ENCODE measurements at places on chromosomes 2 and 18. TPM values are rescaled to one million over a fixed set of nuclear protein-coding genes. Genes with fewer than 3 reads are reported as not detected.
A peak's percentile ranks its signal among the peaks of the same experiment; 100 is the strongest.

GRCh38 chr2:163658556-163658955, 77.3 kb downstream of the FIGN start:
- DNase-seq = no peak

DNA sequence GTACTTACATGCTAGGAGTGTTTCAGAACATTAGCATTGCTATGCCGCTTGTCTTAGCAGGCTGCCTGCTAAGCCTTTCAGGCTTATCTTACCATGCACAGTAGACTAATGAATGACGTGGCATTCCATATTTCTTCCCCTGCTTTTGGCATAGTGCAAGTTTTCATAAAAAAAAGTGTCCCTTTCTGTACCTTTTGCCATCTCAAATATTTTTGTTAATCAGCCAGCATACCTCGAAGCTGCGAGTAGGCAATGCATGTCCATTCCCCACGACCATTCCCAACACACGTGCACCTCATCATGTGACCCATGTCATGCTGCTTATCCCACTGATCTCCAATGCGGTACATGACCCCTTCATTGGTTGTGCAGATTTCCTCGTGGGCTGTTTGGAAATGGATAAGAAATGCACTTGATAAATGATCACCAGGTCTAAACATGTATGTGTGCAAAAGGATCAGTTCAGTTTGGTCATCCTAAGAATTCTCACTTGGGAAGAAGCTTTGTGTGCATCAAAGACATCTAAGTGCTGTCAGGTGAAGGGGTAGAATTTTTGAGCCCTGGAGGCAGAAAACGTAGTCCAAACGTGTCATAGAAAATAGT, 13.9 kb downstream of the FN1 start:
- DNase-seq = no peak

DNA sequence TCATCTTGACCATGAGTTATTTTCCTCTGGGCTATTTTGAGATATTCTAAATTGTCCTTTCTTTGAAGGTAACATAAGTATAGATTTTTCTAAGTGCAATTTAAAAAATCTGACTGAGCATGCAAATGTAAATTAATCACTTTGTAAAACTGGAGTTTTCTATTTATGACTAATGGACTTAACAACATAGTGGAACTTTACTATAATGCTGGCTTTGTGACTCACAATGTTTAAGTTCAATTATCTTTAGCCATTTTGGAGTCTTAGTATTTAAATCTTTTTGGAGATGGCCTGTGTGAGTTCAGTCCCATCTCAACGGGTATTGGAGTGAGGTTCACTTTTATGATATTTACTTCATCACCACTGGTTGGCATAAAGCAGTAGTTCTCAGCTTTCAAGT, 35.2 kb upstream of the NOSTRIN start:
- no peak for DNase-seq

DNA sequence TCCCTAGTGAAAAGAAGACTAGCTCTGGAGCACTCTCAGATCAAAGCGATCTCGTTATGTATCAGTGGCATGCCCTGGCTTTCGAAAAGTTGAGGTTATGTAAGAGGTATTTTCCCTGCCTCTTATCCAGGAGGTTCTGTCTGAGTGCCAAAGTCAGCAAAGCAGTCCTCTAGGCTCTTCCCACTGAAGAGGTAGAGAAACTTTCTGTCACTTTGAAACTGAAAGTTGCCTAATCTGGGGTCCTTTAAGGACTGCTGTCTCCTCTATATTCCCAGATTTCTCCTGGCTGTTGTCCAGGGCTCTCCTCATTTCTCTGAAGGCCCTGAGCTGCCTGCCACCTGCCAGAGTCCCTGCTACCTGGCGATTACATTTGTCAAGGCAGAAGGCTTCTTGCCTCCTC, 96.3 kb downstream of the B3GNT2 start:
- DNase-seq = no peak

- no peak for DNase-seq
Observed at GRCh38 chr2:88170472-88170892, 336 bp downstream of the THNSL2 start.

- no peak for DNase-seq
Observed at GRCh38 chr18:45551142-45551815, 64.0 kb upstream of the SLC14A2 start.

DNA sequence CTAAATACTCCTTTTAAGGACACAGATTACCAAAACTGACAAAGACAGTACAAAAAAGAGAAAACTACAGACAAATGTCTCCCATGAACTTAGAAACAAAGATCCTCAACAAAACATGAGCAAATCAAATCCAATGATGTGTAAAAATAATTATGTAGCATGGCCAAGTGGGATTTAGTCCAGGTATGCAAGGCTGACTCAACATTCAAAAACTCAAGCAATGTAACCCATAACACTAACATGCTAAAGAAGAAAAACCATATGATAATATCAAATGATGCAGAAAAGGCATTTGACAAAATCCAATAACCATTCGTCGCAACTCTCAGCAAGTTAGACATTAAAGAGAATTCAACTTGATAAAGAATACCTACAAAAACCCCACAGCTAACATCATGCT, 239.0 kb upstream of the KLHL29 start:
- no peak for DNase-seq

DNA sequence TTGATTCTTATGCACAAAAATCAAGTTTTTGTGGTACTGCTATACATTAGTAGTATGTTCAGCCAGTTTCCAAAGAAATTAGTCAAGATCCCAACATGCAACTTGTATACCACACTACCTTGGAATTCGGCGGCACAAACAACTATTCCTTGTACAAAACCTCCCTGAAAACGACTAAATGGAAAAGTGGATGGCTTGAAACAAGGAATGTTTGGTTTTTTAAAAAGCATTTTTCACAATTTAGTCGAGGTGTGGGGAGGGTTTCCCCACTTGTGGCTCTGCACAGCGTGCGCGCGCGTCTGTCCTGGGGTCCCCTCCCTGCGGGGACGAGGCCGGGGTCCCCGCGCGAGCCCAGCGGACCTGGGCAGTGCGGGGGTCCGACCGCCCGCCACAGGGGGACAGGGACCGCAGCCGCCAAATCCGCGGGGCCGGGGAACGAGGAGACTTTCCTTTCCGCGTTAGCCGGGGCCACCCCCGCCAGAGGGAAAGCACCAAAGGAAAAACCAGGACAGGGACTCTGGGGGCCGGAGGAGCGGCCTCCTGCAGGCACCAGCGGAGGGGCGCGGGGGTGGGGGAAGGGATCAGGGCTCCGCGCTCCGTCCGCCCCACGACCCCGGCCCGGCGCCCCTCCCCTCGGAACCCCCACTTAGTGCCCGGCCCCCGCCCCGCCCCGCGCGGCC, 534 bp upstream of the SOCS6 start:
- peak; percentile 24 for DNase-seq

DNA sequence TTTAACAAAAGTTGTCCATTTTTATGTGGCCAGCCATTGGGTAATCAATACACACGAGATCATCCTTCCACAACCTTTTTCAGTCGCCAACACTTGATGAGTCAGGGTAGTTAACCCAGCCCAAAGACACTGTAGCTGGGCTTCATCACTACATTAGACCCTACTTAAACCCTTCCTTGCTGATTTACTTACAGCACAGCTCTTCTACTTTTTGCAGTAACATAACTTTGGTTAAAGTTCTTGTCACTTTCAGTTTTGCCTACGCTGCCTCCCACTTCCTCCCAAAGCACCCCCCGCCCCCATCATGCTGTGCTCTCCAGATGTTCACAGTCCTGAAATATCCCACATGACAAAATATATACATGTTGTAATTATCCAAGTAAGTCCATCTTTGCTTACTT, 103.6 kb downstream of the CDK15 start:
- peak; percentile 14 for DNase-seq

DNA sequence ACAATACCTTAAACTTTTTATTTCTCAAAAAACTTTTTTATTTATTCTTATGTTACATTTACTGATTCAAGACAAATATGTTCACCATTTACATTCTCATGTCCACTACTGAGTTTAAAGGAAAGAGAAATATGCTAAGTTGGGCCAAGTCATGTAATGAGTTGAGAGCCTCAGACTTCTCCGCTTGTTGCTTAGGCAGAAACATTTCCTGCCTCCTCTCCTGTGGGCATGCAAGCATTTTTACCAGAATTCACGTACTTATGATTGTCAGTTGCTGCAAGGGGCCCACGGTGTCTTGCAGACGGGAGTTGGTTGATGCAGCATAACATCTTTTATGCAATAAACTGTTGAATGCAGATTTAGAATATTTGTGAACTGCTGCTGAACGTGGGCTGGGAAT, 51.8 kb downstream of the MYO1B start:
- no peak for DNase-seq

DNA sequence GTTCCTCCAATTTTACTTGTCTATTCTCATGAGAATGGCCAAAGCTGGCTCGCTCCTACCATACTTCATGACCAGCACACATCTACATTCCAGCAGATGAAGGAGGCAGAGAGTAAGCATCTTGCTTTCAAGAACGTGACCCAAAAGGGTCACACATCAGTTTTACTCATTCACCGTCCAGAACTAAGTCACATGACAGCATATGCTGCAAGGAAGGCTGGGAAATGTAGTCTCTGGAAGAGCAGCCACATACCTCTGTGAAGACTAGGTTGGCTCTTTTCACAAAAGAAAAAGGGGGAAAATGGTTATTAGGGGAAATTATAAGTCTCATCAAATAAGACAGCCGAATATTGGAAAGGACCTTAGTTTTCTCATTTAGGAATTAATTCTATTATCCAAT, 835.3 kb downstream of the EPHA4 start:
- DNase-seq = no peak

DNA sequence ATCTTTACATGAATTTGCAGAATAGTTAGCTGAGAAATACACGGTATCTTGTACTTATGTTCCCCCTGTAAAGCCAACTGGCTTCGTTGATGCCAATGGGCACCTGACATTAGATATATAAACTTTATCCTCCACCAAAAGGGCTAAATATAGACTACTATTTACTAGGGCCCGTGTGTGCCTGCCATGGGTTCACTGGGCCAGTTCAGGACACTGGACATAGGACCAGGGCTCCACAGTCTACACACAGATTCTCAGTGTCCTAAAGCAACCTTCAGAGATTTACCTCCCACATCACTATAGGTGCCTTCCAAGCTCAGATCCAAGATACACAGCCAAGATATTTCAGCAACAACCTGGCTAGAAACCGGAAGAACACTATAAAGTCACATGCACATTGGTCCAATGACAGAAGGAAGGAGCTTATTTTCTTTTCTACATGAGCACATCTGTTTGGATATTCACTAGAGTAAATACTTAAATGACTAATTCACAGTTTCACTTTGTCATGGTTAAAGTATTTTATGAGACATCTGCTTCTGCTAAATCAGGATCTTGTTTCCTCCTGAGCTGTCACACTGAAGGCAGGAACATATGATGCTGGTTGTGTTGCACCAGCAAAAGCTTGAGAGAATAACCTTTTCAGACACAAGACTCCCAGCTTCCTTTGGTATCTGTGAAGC, 95.1 kb downstream of the MYO5B start:
- DNase-seq = no peak

DNA sequence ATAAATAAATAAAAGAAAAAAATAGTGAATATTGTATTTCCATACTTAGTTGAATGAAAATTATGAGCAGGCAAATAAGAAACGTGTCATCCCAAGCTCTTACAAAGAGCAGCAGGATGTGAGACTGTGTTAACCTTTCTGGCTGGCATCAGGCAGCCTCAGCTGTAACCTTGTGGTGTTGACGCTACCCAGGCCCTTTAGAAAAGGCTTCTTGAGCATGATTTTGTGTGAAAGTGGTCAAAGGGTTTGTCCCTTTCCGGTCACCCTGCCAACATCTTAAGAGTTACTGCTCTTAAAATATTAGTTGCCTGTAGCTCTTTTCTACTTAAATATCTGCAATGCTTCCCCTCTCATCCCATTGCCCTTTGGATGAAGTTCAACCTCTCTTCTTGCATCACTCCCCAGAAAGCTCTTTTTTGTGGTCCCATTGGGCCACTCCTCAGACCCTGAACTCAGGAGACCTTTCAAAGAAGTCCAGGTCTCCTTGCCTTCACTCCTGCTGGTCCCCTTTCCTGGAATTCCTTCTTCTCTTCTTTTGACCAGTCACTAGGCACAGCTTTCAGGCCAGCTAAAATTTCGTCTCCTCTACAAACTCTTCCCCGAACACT, 35.0 kb downstream of the RHOB start:
- no peak for DNase-seq

DNA sequence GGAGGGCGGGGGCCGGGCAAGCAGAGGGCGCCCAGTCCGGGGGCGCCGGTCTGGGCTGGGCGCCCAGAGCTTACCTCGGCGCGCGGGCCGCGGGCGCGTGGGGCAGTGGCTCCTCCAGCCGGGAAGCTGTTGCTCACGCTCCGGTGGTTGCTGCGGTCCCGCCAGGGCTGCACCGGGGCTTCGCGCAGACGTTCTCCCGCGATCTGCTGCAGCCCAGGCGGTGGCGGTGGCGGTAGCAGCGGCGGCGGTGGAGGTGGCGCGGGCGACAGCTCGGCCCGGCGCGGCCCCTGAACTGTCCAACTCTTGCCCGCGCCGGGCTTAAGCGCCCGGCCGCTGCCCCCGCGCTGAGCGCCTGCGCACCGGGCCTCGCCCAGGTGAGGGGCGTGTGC, 391 bp downstream of the ZNF385B start:
- DNase-seq = peak; percentile 27

DNA sequence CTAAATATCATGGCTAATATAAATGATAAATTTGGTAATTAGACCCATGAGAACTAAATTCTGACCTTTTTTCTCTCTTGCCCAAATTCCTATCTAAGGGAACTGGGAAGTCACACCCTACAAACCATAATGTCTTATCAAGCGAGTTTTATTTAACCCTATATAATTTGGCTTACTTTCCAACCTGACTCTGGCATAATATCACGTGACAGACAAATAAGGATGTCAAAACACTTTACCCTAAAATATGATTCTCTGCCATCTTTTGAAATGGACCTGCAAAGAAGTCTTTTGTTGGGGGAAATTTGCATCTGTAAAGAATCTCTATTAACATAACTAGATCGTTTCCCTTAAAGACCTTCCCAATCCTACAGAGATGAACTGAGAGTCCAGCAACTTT, 1823.5 kb upstream of the LRRTM1 start:
- no peak for DNase-seq

GRCh38 chr2:107669335-107669734, 157.4 kb upstream of the RGPD4 start:
- no peak for DNase-seq

DNA sequence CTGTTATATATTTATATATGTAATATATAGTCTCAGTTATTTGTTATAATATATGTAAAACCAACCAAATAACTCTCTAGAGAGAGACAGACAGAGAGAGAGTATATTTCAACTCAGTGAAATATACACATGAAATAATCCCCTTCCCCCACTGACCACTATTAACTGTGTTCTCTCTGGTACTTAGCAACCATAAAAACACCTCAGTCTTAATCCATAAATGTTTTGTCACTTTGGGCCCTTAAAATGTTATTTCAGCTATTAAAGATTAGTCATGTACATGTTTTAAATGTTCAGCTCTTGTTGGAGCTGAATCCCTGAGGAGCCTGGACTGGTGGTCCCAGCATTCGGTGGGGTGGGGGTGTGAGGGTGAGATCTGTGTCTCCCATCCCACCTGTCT, 122.2 kb upstream of the MAP3K20 start:
- DNase-seq = no peak

GRCh38 chr2:11566383-11566782, 32.5 kb downstream of the GREB1 start:
- DNase-seq = no peak

GRCh38 chr18:48138210-48138609, 207.8 kb upstream of the SMAD2 start:
- DNase-seq = no peak

The COL3A1 gene
- total RNA-seq = 0.12 TPM

The FAM228A gene
- total RNA-seq = 0.16 TPM

The C18orf54 gene
- 8.5 TPM for total RNA-seq

The ANKRD12 gene
- 57.5 TPM for total RNA-seq

The NAT8 gene
- total RNA-seq = not detected

The CLHC1 gene
- 4.0 TPM for total RNA-seq

The GKN1 gene
- total RNA-seq = not detected

The PKDCC gene
- not detected for total RNA-seq

The FBXO41 gene
- 27.7 TPM for total RNA-seq
